Effector memory CD8-positive, alpha-beta T cell (primary cell): ENCODE measurements at places on chromosomes 16 and 17.

DNA sequence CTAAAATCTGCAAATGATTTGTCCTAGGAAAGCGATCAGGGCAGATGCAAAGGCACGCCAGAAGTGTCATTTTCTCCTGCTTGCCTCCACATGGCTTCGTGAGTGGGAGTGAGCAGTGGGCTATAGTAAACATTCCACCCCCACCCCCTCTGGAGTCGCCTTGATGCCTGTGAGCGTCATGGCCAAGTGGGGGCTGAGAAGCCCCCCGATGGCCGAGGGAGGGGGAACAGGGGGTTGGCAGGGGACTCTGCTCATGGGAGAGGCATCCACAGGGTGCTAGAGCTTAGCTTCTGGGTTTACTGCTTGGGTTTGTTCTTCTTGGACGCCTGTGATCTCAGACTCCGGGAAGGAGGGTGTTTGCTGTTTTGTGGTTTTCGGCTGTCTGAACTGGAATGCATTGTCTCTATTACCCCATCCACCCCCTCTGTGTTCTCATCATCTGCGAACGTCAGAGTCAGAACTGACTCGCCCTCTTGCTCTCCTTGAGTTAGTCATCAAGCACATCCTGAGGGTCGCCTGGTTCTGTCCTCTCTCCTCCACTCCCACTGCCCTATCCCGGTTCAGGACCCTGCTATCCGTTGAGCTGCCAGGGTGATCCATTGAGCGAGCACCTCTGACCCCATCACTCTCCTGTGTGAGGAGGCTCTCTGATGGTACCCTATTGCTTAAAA lies 15.4 kb downstream of the TNS4 start:
- no peak for DNase-seq

DNA sequence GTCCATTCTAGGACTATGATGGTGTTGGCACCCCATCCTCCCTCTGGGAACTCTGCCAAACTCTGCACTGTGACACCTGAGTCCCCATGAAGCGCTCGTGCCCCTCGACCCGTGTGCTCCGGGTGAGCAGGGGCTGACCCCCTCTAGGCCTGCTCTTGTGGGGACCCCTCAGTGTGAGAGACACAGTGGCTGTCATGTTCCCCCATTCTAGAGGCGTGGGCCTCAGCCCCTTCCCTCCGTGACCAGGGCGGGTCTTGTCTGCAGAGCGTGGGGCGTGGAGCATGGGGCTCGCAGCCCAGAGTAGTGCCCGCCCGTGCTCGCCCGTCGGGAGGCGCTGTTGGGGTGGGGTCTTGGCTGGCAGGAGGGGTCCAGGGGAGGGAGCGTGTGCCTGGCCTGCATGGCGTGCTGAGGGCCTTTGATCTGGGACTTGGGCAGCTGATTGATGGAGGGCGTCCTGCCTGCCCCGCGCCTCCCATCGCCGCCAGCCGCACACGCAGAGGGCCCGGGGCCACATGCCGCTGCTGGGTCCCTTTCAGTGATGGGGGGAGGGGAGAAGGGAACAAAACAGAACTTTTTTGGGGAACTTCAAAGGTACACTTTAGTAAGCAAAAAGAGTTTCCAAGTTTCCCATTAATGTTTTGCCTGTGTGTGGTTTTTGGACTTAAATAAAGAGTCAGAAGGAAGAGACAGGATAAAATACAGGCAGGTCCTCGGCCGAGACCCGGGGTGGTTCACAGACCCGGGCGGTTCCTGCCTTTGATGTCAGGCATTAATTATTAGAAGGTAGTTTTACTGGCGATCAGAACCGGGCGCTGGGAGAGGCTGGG lies 22.5 kb downstream of the CENPX start:
- no peak for DNase-seq

- DNase-seq = no peak
Observed at GRCh38 chr16:24214992-24215391, 41.1 kb upstream of the CACNG3 start.

DNA sequence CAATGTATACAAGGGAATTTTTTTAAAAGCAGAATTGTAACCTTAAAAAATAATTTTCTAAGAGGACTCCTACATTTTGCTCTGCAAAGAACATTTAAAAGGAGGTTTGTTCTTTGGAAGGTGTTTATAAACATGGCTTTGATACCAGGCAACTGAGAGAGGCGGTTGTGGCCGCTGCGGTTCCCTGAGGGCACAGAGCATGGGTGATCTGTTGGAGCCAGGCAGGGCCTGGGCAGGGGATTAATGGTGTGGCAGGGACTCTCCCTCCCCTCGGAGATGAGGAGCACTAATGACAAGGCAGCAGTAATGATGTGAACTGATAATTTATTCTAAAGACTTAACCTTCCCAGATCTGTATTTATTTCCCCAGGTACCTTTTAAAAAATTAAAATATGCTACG lies 65.4 kb downstream of the WWP2 start:
- no peak for DNase-seq

DNA sequence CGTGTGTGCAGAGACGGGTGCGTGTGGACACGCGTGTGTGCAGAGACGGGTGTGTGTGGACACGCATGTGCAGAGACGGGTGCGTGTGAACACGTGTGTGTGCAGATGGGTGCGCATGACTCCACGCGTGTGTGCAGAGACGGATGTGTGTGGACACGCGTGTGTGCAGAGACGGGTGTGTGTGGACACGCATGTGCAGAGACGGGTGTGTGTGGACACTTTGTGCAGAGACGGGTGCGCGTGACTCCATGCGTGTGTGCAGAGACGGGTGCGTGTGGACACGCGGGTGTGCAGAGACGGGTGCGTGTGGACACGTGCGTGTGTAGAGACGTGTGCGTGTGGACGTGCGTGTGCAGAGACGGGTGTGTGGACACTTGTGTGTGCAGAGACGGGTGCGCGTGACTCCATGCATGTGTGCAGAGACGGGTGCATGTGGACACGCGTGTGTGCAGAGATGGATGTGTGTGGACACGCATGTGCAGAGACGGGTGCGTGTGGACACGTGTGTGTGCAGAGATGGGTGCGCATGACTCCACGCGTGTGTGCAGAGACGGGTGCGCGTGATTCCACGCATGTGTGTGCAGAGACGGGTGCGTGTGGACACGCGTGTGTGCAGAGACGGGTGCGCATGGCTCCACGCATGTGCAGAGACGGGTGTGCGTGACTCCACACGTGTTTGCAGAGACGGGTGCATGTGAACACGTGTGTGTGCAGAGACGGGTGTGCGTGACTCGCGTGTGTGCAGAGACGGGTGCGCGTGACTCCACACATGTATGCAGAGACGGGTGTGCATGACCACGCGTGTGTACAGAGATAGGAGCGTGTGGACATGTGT lies 1.6 kb upstream of the CD7 start:
- DNase-seq = no peak

GRCh38 chr17:2051061-2051932 lies 3.6 kb upstream of the HIC1 start:
- DNase-seq = no peak

GRCh38 chr16:10502776-10503175 lies 77.6 kb downstream of the EMP2 start:
- no peak for DNase-seq

- peak; percentile 37 for DNase-seq
Observed at GRCh38 chr17:46044286-46044928, 45.4 kb downstream of the STH start.

DNA sequence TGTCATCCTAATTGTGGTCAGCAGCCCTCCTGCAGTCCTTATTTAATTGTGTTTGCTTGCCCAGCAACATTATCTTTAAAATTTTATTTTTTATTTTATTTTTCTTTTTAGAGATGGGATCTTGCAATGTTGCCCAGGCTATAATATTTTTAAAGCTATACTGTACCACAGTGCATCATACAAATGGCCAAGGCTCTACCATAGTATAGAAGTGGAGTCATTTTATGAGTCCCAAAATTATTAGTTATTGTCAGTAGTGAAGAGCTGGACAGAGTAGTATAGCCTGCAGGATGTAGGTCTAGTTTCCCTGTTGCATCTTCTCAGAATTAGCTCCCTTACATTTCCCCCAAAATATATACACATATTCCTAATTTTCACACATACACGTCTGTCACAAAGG lies 44.1 kb downstream of the GAN start:
- no peak for DNase-seq

DNA sequence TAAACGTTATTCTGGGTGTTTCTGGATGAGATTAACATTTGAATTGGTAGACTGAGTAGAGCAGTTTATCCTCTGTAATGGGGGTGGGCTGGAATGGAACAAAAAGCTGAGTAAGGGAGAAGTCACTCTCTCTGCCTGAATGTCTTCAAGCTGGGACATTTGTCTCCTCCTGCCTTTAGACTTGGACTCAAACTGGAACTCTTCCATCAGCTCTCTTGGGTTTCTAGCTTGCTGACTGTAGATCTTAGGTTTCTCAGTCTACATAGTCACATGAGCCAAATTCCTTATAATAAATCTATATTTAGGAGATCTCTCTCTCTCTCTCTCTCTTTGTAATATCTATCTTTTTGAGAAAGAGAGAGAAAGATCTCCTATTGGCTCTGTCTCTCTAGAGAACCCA lies 553.3 kb upstream of the CDH11 start:
- DNase-seq = no peak

DNA sequence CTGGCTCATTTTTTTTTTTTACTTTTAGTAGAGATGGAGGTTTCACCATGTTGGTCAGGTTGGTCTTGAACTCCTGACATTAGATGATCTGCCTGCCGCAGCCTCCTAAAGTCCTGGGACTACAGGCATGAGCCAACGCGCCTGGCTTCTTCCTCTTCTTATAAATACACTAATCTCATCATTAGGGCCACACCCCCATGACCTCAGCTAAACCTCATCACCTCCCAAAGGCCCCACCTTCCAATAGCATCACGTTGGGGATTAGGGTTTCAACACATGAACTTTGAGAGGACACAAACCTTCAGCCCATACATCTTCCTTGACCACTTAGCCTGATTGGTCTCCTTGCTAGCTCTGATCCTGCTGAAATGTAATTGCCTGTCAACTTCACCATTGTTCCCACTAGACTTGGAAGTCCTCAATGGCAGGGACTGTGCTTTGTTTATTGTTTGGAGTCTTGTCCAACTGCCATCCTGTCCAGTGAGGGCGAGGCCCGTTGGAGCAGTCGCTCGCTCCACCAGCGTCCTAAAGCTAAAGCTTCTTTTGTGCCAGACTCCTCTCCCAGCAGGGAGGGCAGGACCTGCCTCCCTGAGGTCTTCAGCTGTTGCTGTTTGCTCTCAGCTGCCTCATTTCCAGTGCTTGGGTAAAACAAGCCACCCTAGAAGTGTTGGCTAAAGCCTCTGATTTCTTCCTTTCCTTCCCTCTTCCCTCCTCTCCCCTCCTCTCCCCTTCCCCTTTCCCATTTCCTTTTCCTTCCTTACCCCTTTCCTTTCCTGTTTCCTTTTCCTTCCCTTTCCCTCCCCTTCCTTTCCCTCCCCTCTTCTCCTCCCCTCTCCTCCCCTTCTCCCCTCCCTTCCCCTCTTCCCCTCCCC lies 85.3 kb downstream of the HAPSTR1 start:
- DNase-seq = no peak

GRCh38 chr16:842061-842476 lies 41.5 kb upstream of the GNG13 start:
- DNase-seq = no peak

- no peak for DNase-seq
Observed at GRCh38 chr17:72175787-72176515, 55.1 kb downstream of the SOX9 start.

DNA sequence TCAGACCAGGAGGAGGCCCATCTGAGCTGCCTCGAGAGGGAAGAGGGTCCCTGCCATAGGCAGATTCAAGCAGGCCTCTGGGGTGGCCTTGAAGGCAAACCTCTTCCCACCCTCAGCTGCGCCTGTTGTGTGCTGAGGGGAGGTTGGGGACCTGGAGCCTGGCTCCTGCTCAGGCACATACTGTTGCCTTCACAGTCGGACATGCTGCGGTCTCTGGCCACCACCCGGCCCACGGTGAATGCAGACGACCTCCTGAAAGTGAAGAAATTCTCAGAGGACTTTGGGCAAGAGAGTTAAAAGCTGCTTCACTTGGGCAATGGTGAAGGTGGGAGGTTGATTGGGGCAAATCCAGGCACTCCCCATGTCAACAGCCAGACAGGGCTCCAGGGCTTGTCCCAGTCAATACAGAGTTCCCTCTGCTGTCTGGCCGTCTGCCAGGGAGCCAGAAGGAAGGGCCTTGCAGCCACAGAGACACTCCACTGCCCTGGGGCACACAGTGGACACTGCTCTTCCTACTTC lies 6.3 kb downstream of the PDF start:
- no peak for DNase-seq

- no peak for DNase-seq
Observed at GRCh38 chr17:81118308-81119221, 46.7 kb upstream of the PVALEF start.

GRCh38 chr17:77836557-77837041 lies 121.9 kb upstream of the TNRC6C start:
- peak; percentile 28 for DNase-seq

DNA sequence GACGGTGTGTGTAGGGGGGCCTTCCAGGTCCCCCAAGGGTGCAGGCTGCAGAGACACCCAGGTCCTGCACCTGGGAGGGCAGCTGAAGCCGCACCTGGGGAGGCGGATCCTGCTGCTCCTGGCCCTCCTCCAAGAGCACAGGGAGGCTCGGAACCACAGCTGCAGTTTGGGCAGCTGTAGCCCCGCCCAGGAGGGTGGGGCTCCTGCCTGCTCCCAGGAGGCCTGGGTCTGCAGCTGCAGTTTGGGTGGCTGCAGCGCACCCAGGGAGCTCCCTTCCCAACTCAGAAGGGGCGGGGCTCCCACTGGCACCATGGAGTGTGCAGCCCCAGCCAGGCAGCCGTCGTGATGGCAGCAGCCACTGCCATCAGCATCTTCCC lies 69.4 kb upstream of the NKD1 start:
- DNase-seq = no peak

DNA sequence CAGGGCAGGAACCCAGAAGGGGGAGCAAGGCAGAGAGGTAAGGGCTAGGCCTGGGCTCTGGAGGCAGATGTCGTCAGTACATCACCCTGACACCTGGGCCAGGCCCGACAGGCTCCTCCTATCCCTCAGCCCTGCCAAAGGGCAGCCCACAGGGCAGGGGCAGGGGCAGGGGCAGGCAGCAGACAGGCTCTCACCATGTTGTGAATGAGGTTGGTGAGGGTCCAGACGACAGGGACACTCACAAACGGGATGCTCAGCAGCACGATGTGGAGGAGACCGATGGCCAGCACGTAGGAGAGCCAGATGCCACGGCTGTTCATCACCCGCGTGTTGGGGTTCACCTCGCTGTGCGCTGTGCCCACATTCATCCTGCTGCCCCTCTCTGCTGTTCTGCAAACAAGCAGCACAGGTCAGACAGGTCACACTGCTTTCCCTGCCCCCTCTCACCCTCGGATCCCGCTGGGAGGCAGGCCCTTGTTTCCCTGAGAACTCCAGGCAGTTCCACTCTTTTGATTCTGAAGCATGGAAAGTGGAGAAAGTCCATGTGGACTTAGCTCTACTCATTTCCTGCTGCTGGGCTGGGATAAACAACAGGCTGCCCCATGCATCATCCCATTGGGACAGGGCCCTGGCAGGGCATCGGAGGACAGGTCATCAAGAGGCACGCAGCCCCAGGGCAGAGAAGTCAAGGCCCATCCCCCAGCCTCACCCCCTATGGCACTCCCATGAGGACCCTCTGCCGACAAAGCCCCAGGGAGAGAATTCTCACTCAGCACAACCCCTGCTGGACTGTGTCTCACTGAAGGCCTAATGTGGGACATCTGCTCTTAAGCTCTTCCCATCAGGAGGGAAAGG lies 3.3 kb downstream of the ORMDL3 start:
- DNase-seq = no peak

GRCh38 chr16:86949116-86949515 lies 368.1 kb downstream of the C16orf95 start:
- no peak for DNase-seq

- DNase-seq = no peak
Observed at GRCh38 chr16:31192856-31193642, 9.5 kb downstream of the PYCARD start.
